ENCODE measurements at places on chromosomes 2 and 18.
A peak's percentile ranks its signal among the peaks of the same experiment; 100 is the strongest.

GRCh38 chr2:96888072-96889011 is 18.5 kb upstream of the SEMA4C start:
- DNase-seq = no peak

DNA sequence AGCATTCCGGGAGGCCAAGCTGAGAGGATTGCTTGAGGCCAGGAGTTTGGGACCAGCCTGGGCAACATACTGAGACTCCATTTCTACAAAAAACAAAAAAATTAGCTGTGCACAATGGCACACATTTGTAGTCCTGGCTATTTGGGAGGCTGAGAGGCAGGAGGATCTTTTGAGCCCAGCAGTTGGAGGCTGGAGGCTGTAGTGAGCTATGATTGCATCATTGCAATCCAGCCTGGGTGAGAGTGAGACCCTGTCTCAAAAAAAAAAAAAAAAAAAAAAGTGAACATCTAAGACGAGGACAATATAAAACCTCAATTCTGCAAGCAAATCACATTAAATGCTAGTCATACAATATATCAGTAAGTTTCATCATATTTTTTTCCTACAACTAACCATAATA is 2.8 kb upstream of the HAT1 start:
- no peak for DNase-seq

DNA sequence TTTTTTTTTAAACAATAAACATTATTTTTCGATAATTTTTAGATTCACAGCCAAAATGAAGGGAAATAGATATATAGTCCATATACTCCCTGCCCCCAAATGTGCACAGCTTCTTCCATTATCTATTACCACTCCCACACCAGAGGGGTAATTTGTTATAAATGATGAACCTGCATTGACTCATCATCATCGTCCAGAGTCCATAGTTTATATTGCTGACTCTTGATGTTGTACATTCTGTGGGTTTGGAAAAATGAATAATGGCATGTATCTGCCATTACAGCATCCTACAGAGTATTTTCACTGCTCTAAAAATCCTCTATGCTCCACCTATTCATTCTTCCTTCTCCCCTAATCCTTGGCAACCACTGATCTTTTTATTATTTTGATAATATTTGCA is 121.5 kb downstream of the LTBP1 start:
- DNase-seq = no peak

- no peak for DNase-seq
Measured at GRCh38 chr2:173654896-173655265, 300.2 kb downstream of the CDCA7 start.

DNA sequence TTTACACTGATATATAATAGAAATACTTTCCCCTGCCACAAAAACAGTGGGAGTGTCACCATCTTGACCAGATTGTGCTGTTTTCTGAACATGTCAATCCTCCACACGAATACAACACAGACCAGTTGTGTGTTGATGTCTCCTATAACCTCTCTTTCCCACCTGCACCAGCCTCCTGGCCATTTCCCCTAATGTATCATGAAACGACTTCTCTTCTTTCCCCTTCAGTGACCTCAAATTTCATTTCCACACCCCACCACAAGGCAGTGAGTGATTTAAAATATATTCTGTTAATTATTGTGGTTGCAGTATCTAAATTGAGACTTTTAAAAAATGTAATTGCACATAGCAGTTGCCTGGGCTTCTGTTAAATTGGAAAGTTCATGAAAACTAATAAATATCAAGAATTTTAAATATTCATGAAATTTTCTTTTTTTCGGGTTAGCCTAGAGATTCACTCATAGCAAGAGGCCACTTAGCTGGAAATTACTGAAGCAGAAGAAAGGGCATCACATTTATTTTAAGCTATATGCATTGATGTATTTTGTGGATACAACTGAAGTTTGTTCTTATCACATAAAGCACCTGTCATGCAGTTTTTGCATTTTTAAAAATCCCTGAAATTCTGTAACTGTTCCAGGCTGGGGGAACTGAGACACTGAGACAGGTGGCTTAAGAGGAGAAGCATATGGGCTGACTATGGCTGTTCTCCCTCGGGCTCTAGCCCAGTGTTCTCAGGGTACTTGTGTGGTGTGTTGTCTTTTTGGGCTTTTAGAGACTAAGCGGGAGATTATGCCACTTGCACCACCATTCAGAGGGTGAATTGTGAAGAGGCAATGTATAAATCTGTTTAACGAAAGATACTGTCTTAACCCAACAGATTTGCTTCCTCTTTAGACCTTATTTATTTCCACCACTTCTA is 15.9 kb downstream of the FAM171B start:
- no peak for DNase-seq

DNA sequence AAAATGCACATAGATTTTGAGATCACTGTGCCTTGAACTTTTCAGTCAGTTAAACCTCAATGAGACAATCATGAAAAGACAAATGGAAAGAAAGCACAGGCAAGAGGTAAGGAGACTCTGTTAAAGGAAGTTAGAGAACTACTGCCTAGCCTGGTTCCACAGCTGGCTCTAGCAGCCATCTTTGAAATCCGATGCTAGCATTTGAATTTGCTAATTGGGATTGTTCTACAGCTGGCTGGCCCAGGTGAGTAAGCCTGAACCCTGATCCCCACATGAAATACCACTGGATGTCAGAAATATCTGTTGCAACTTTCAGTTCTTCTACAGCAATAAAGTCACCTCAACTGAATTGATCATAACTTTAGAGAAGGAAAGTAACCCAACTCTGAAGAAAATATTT is 315.2 kb upstream of the CHAC2 start:
- no peak for DNase-seq

GRCh38 chr2:115183144-115183543 is 740.7 kb downstream of the DPP10 start:
- no peak for DNase-seq

DNA sequence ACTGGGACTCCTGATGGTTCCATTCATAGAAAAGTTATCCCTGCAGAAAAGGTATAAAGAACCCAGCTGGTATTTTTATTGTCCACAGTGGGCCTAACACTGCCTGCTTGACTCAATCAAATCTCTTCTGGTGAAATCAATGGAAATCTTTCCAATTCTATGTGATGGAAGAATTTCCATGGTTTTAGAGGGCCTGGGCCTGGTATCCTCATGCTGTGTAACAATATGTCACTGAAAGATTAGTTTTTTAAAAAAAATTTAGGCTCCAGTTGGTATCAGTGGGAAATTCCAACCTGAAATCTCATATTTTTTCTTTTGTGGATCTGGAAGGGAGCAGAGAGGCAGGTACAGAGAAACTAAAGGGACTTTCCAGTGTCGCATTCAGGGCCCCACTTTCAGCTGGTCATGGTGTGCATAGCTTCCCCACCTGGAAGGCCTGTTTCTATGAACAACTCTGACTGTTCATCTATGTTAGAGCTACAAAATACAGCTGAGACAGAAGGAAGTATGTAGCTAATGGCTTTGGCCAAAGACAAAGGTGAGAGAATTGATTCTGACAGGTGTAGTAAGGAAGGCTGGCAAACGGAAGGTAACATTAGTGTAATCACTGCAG is 20.9 kb downstream of the NEB start:
- DNase-seq = no peak

- DNase-seq = peak; percentile 27
Measured at GRCh38 chr18:10490401-10491165, 35.2 kb upstream of the NAPG start.

- no peak for DNase-seq
Measured at GRCh38 chr18:62812242-62812641, 96.9 kb downstream of the PHLPP1 start.

DNA sequence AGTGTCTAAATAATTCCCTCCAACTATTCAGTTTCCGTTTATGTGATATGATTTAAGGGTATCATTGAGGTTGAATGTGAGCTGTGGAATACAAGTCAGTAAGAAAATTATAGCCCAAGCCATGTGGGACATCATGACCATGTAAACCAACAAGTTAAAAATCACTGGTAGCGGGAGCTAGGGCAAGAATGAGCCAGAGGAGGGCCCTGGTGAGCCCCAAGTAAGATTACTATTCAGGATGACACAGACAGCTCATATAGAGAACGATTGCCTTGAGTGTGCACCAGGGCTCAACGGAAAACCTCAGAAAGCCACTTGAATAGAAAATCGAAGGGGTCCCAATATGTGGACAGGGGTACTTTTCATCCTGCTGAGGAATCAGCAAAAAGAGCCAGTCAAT is 87.8 kb upstream of the RBMS1 start:
- DNase-seq = no peak

DNA sequence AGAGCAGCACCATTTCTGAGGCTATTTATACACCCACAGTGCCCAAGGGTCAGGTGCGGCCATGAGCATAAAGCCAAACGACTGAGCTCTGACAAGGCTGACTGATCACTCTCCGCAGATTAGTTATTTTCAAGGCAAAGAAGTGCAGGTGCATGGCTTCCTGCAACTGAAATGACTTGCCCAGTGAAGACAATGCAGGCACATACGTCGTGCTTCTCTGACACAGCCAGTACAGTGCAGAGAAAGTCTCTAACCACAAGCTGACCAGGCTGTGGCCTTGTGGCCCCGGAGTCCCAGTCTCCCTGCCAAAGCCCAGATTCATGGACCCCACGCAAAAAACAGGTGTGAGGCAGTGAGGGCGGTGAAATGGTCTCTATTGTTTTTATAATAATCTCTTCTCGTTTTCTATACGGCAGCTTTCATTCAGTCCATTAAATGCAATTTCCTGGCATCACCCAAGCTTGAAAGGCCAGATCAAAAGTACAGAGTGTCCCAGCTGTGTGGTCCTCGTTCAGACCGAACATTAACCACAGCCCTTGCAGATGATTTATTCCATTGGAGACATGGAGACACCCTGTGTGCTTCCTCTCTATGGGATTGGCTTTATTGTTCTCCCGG is 447.0 kb upstream of the ID2 start:
- DNase-seq = no peak

DNA sequence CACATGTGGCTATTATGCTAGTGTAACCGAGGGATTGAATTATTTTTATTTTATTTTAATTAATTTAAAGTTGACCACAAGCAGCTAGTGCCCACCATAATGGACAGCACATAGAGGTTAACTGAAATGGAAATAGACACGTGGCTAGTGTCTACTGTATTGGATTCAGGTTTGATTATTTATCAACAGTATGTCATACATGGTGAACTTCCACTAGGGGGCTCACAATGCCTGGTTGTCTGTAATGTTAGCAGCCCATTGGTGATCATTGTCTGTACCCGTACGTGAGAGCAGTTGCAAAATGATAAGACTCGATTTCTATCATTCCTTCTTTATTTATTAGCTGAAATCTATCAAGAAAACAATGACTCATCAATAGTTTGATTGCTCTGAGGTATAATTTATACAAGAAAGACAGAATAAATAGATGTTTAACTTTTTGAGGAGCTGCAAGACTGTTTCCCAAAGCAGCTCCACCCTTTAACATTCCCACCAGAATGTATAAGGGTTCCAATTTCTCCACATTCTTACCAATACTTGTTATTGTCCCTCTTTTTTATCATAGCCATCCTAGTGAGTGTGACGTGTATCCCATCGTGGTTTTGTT is 76.5 kb downstream of the CYBRD1 start:
- no peak for DNase-seq

- no peak for DNase-seq
Measured at GRCh38 chr2:127058246-127058953, 48.6 kb downstream of the BIN1 start.

- DNase-seq = peak; percentile 29
Measured at GRCh38 chr2:208025814-208026184, 472 bp upstream of the PLEKHM3 start.

Data from stimulated activated CD4-positive, alpha-beta T cell treated with anti-CD3 and anti-CD28 coated beads, Interleukin-12 subunit alpha, Interleukin-12 subunit beta, amount 100 ng/mL, for 24 hours (primary cell).